ENCODE measurements at places on chromosomes 5 and 9.

GRCh38 chr9:134526584-134527477, 114.8 kb upstream of the COL5A1 start:
- DNase-seq, result peak; percentile 69

- no peak for DNase-seq
Observed at GRCh38 chr9:137743695-137744094, 124.9 kb downstream of the EHMT1 start.

DNA sequence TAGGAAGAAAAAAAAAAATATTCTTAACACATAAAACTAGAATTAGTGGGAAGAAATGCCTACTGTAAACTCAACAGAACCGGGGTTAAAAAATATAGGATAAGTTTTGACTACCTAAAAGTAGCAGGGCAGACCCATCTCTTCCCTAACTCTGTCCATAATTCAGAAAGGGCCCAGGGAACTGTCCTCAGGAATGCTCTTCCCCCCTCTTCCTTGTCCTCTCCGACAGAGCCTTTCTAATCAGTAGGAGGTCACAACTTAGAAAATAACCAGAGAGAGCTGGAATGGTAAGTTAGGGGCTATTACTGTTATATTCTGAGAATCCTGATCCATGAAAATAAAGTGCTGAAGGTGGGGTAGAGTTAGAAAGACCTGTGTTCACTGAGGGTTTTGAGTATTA, 22.2 kb downstream of the PIK3R1 start:
- DNase-seq, result no peak

GRCh38 chr5:142979636-142980035, 209.5 kb downstream of the ARHGAP26 start:
- no peak for DNase-seq

- peak; percentile 96 for DNase-seq
Observed at GRCh38 chr5:141508798-141509611, 20.1 kb downstream of the PCDHGC5 start.

Measured in fibroblast of the aortic adventitia (primary cell).